ENCODE measurements at places on chromosomes 2 and 18.

DNA sequence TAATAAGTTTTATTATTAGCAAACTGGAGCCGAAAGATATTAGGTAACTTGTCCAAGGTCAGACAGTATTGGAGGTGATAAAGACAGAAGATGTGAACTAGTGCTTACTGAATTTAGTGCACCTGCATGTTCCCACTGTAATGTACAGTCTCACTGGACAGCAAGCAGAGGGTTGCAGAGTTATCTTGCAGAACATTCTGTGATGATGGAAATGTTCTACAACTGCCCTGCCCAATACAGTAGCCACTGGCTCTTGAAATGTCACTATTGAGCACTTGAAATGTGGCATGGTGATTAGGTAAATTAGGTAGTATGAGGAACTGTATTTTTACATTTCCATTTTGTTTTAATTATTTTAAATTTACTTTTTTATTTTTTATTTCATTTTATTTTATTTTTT lies 356.6 kb downstream of the EPHA4 start:
- DNase-seq, result no peak

- no peak for DNase-seq
Observed at GRCh38 chr18:24540896-24541295, 80.5 kb downstream of the HRH4 start.

DNA sequence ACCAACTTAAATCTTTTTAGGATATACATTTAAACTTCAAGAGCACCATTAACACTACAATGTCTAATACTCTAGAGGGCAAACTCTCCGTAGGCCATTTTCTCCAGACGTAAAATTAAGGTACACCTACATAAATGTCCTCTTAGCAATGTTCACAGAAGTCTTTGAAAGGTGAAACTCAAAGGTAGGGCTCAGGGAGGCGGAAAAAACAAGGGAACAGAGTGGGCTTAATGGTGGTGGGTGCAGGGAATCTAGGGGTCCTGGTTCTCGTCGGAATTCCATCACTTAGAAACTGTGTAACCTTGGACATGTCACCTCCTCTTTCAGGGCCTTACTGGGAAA lies 668 bp downstream of the NFU1 start:
- DNase-seq, result peak; percentile 2

DNA sequence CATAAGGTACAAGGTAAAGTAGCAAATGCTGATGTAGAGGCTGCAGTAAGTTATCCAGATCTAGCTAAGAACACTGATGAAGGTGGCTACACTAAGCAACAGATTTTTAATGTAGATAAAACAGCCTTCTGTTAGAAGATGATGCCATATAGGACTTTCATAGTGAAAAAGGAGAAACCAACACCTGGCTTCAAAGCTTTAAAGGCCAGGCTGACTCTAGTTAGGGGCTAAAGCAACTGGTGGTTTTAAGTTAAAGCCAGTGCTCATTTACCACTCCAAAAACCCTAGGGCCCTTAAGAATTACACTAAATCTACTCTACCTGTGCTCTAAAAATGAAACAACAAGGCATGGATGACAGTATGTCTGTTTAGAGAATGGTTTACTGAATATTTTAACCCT lies 131.0 kb downstream of the DNAH6 start:
- DNase-seq, result no peak

- DNase-seq, result no peak
Observed at GRCh38 chr18:3358310-3358709, 91.7 kb upstream of the TGIF1 start.

DNA sequence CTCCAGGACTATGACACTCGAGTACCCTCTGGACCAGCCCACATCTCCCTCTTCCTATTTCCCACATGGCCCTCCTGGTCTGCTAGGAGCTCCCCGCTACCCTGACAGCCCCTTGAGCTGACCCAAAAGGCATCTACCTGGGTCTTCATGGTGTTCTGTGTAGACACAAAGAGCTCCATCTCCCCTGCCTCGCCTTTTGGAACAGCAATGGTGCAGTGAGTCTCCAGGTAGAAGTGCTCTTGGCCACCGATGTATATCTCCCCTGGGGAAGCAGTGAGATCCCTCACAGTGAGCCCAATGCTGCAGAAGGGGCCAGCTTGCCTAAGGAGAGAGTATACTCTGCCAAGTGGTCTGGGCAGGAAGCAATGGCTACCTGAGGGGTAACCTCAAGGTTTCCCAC lies 47.8 kb downstream of the XDH start:
- no peak for DNase-seq

GRCh38 chr2:88737385-88737784 lies 45.9 kb downstream of the RPIA start:
- DNase-seq, result peak; percentile 19

- DNase-seq, result no peak
Observed at GRCh38 chr18:79558196-79558932, 121.2 kb upstream of the CTDP1 start.

DNA sequence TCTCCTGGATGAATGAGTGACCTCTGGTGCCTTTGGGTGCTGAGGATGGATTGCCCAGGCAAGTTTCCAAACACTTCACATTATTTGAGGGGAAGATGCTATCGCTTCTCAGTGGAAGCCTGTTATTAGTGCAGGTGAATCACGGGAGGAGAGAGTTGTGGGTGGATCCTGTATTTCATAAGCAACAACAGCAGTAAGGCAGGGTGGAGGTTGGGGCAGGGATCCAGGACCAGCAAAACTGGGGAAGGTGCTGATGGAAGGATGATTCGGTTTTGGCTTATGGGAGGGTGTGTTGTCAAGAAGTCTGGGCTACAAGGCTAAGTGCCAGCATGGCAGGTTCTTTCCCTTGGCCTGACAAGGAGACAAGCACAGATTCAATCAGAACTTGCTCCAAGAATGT lies 37.7 kb upstream of the SETBP1 start:
- DNase-seq, result no peak

DNA sequence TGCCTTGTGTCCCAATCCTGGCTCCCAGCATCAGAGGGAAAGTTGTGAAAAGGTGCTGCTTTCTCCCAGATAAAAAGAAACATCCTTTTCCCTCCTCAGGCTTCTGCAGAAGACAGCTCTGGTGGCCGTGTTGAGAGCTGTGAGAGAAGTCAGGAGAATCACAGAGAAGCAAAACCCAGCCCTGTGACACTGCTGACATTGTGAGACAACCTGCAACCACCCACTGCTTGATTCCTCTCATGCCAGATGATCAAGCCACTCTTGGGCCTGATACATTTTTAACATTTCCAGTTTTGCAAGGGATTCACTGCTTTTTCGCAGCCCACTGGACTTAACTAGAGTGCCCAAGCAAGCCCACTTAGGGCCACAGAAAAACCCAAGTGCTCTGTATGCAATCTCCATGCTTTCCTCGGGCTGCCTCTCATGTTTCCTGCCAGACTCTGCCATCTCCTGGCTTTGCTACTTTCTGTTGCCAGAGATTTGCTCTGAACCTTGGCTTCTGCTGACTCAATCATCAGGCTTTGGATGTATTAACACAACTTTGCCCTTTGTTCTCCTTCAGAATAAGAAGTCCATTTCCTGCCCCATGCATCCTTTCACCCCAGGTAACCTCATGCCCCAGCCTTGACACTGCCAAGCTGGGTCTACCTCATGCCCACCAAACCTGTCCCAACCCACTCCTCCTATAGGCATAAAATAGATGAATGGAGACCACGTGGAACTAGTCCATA lies 24.9 kb upstream of the TTR start:
- no peak for DNase-seq

DNA sequence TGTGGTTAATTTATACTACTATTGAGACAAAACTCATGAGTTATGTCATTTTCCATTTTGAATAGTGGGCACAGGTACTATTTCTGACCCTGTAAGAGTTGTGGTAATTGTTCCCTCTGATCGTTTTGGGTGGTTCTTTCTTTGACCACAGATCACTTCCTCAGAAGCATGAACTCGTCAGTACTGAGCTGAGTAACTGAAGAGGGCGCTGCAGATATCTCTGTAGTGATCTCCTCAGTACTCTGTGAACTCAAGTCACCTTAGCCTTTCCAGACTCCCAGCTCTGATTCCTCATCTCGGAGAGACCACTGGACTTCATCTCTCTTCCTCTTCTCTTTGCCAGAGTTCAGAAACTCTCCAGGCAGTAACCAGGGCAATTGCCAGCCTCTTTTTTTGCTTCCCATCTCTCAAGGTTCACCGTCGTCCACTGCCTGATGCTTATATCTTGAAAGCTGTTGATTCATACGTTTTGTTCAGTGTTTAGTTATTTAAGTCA lies 9.4 kb upstream of the IL1RL1 start:
- DNase-seq, result no peak

DNA sequence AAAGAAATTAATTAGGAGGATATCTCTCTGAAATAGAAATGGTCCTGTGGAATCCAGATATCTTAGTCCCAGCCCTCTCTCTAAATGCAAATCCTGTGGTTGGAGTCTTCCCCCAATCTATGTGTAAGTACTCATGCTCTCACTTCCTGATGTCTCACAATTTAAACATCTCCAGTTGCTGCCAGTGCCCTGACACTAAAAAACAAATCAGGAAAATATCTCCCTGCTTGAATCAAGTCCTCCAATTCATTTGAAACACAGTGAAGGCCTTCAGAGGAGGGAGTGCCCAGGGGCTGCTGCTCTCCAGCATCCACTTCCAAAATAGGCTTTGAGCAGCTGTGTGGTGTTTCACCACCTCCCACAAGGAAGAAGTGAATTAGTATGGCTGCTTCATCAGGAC lies 413.8 kb downstream of the RAD51AP2 start:
- DNase-seq, result peak; percentile 84

DNA sequence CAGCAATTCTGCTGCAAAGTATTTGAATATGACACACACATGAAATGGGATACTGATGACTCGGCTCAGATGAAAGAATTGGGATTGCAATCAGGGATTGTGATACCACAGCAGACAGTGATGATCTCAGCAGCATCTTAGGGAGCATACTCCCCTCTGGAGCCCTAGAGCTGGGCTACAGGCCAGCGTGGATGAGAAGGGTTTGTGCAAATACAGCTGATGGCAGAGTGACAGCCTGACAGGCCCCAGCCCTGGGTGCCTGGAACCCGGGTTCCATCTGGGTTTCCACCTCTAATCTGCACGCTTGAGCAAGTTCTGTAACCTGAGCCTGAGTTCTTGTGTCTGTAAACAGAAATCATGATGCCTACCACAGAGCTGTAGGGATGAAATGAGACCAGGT lies 418.0 kb downstream of the LRATD1 start:
- peak; percentile 53 for DNase-seq

DNA sequence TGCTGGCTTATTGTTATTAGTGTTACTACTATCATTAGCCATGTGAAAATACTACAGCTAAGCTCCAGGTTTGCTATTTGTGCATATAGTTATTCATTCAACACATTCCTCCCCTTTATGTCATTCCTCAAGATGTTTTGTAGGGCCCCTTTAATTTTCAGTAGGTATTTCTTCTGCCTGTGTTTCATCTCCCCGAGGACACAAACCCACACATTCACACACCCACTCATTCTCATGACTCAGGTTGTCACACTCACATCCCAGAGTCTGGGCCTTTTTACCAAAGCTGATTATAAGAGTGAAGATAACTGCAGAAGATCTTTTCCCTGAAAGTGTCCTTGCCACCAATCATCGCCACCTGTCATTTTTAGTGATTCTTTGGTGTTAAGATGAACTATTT lies 68.6 kb upstream of the SPOPL start:
- no peak for DNase-seq

- no peak for DNase-seq
Observed at GRCh38 chr2:65548576-65549256, 116.3 kb upstream of the SPRED2 start.

GRCh38 chr18:39604836-39605235 lies 2039.2 kb upstream of the CELF4 start:
- no peak for DNase-seq

DNA sequence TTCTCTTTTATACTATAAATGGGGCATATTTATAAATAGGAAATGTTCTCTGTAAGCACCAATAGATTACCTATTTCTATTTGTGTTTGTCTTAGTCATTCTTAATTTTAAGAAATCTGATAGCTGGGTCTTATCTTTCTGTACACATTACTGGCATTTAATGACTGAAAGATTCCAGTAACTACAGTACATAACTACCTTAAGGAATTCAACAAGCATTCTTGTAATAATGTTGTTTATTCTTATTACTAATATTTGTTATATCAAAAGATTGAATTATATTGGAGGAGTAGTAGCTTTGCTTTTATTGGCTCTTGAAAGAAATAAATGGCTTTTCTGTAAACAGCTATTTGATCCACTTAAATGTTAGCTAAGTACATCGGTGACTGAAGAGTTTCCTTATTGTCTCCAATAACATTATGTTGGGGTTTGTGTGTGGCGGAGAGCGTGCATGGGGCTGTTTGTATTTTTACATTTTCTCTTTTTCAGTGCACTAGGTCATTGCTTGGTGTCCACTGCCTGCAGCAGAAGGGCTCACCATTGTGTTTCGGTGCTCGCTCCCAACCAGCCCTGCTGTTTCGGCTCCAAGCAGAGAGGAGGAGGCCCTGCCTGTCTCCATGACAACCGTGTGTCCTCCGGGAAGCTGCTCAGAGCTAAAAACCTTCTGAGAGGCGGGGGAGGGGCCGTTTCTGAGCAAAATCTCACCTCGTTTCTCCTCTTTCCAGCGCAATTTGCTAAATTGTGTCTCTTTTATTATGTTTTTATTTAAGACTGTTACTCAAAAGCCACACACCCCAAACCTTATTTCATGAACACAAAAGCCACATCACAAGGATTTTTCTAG lies 112.5 kb upstream of the SLC38A11 start:
- DNase-seq, result peak; percentile 2

DNA sequence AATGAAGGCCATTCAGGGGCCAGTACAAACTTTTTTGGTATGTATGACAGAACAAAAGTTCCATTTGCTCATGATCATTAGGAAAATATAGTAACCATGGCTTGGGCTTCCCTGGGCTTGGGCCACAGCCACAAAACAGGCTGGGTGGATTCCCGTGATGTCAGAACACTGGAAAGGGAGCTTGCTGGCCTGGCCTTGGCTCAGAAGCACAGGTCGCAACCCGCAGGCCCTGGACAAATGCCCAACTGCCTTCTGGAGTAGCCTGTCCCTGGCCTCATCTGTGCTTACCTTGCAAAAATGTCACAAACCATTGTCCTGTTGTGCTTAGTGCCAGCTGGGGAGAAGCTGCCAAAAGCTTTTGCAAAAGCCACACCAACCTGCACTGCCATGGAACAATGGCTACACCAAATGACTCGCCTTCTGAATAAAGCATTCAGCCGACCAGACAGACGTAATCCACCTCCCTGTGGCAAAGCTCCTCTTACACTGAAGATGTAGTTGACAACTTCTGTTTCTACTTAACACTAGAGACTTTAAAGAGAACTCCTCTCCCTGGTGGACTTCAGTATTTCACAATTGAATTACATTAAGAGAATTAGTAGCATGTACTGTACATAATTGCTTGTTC lies 125.5 kb downstream of the ANKRD44 start:
- DNase-seq, result no peak

Data from HS-5 (cell line).